ENCODE measurements at places on chromosomes 6 and 20. TPM values are rescaled to one million over a fixed set of nuclear protein-coding genes. Genes with fewer than 3 reads are reported as not detected.

DNA sequence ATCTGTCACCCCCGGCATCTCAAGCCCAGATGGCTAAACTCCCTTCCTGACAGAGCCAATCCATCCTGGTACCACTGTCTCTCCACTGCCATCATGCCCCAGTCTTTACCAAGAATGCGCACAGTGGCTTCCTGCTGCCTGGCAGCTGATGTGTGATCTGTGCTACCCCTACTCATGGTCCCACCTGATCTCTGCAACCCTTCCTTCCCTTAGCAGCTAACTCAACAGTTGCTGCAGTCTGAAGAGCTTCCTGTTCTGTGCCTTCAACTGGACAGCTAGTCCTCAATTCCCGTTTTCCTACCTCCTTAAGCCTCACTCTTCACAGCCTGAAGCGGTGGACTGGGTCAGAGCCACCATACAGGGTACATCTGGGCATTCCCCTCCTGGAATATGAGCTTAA is 7.6 kb upstream of the FAM83C start:
- no peak overlapping the region for H3K4me3 ChIP-seq
- DNase-seq = no peak
- H3K4me1 ChIP-seq = peaks cover 25% of the 10 kb centered on the region
- no peaks in the 10 kb centered on the region for H3K36me3 ChIP-seq
- H3K27me3 ChIP-seq = peaks cover 23% of the 10 kb centered on the region
- H3K27ac ChIP-seq = no peak overlapping the region

GRCh38 chr6:62285612-62286469 is at the start of gene KHDRBS2:
TSS of gene KHDRBS2 (minus strand) at chr6:62286225.
- peaks cover 34% of the 10 kb centered on the region for H3K4me1 ChIP-seq
- H3K27me3 ChIP-seq = no peaks in the 10 kb centered on the region
- no peaks in the 10 kb centered on the region for H3K36me3 ChIP-seq
- H3K4me3 ChIP-seq = peak within 1 kb of the TSS; percentile 91
- peak within 1 kb of the TSS; percentile 84 for H3K27ac ChIP-seq

Gene NOX3
- total RNA-seq = not detected

- H3K4me1 ChIP-seq = peaks cover 23% of the 10 kb centered on the region
- no peaks in the 10 kb centered on the region for H3K36me3 ChIP-seq
- peak overlapping the region; percentile 20 for H3K27ac ChIP-seq
- H3K27me3 ChIP-seq = no peaks in the 10 kb centered on the region
- no peak overlapping the region for H3K4me3 ChIP-seq
Measured at GRCh38 chr6:62323818-62324431, 37.9 kb upstream of the KHDRBS2 start.

Data from progenitor cell of endocrine pancreas (in vitro differentiated cells).